ENCODE measurements at places on chromosomes 2 and 18.

GRCh38 chr2:213726101-213726500 lies 441.8 kb downstream of the SPAG16 start:
- DNase-seq, result no peak

DNA sequence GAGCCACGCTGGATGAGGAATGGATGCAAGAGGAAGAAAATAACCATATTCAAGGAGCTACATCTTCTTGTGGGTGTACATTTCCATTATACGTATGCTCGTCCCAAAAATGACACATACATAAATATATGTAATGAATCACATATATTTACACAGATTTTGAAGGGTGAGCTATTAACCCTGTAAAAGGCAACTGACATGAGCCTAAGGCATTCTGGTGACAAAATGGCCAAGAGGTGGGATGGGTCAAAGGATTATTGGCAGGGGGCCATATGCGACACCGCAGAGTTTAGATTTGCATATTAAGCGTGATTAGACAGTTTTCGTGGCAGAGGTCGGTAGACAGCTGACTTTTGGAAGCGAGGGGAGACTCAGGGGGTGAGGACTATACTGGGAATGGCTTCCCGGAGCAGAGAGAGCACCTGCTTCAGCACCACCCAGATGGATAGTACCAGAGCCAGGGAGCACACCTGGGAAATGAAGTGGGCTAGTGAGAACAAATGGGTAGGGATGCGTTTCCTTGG lies 431 bp upstream of the CNRIP1 start:
- no peak for DNase-seq

- DNase-seq, result no peak
Observed at GRCh38 chr2:9593925-9594324, 36.9 kb downstream of the YWHAQ start.

- DNase-seq, result no peak
Observed at GRCh38 chr2:94995553-94996304, 29.8 kb upstream of the MAL start.

DNA sequence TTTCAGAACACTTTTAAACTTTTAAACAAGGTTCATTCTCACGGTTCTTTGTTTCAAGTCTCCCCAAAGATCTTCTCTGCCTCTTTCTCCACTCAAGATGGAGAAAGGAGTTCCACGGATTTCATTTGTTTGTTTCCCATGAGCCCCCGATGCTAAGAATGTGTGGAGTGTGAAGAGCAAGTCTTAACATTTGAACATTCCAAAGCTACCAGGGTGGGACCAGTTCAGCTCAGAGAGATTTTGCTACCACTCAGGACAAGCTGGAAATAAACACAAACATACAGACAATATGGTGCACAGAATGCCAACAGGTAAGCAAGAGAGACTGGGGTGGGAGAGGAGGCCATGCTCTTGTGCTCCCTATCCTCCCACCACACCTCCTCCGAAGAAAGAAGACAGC lies 56.7 kb downstream of the SPRED2 start:
- no peak for DNase-seq

DNA sequence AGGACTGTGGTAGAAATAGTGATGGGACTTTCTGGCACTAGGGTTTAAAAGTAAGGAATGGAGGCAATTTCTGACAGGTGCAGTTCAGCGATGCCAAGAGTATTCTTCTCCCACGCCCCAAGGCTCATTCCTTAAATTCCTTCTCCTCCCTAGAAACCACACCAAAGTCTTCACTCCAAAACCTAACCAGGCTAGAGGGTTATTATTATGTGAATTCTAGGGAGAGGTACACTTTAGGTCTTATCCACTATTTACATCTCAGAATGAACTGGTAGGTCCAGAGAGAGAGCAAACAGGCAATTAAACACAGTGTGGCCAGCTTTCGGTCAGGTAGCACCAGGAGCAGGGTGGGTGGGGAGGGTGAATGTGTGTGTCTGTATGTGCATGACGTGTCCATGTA lies 11.4 kb downstream of the IL1F10 start:
- DNase-seq, result no peak

GRCh38 chr2:170073288-170073687 lies 104.7 kb upstream of the MYO3B start:
- peak; percentile 61 for DNase-seq

DNA sequence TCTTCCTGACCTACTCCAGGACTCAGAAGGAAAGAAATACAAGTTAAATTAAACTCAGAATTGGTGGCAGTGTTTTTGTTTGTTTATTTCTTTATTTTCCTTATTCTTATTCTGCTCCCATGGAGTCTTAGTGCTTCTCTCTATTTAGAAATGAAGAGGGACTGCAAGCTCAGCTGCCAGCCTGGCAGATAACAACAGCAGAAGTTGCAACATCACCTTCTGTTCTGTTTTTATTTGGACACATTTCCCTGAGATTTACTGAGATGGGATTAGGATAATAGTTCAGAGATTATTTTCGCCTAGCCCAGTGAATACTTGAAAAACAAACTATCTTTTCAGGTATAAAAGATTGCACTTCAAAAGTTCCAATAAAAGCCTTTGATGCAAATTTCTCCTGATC lies 70.4 kb upstream of the DTNA start:
- DNase-seq, result no peak

- peak; percentile 36 for DNase-seq
Observed at GRCh38 chr2:8003462-8004075, 678.3 kb upstream of the ID2 start.

Data from AG09319 (cell line).